ENCODE measurements at places on chromosomes 5 and 9. TPM values are rescaled to one million over a fixed set of nuclear protein-coding genes. Genes with fewer than 3 reads are reported as not detected.

GRCh38 chr5:152556784-152557183 lies 151.7 kb upstream of the NMUR2 start:
- DNase-seq: peak; percentile 0
- H3K27ac ChIP-seq: no peak overlapping the region
- H3K4me3 ChIP-seq: no peak overlapping the region
- no peaks in the 10 kb centered on the region for H3K27me3 ChIP-seq

GRCh38 chr9:135034106-135034505 lies 53.4 kb upstream of the OLFM1 start:
- no peaks in the 10 kb centered on the region for H3K4me1 ChIP-seq
- H3K27ac ChIP-seq: no peak overlapping the region
- H3K36me3 ChIP-seq: no peaks in the 10 kb centered on the region
- no peak overlapping the region for H3K4me3 ChIP-seq
- no peak for DNase-seq
- peaks cover 10% of the 10 kb centered on the region for H3K27me3 ChIP-seq

DNA sequence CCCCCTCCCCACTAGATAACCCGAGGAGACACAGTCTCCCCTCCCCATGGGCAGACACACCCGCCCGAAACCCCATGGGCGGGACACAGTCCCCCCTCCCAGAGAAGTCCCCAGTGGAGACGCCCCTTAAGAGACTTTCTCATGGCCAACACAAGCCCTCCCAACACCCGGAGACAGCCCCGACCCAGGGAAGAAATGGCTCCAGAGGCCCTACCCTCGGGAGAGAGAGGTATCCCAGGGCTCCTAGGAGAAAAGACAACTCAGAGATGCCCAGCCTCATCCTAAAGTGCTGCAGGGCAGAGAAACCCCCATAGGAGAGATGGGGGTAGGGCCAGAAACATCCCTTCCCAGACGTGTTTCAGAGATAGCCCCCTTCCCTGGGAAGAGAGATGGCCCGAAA lies 27.4 kb downstream of the PCDH1 start:
- peak; percentile 23 for DNase-seq
- peaks cover 28% of the 10 kb centered on the region for H3K4me1 ChIP-seq
- H3K4me3 ChIP-seq: no peak overlapping the region

GRCh38 chr9:21002040-21002439 lies 29.4 kb downstream of the HACD4 start:
- H3K27ac ChIP-seq: no peak overlapping the region
- no peaks in the 10 kb centered on the region for H3K36me3 ChIP-seq
- no peaks in the 10 kb centered on the region for H3K4me1 ChIP-seq
- no peak for DNase-seq
- H3K27me3 ChIP-seq: no peaks in the 10 kb centered on the region

- H3K36me3 ChIP-seq: no peaks in the 10 kb centered on the region
- H3K27ac ChIP-seq: no peak overlapping the region
- no peak for DNase-seq
- no peak overlapping the region for H3K4me3 ChIP-seq
- no peaks in the 10 kb centered on the region for H3K27me3 ChIP-seq
These were observed 285.0 kb downstream of the ZSWIM6 start for GRCh38 chr5:61617039-61617438.

DNA sequence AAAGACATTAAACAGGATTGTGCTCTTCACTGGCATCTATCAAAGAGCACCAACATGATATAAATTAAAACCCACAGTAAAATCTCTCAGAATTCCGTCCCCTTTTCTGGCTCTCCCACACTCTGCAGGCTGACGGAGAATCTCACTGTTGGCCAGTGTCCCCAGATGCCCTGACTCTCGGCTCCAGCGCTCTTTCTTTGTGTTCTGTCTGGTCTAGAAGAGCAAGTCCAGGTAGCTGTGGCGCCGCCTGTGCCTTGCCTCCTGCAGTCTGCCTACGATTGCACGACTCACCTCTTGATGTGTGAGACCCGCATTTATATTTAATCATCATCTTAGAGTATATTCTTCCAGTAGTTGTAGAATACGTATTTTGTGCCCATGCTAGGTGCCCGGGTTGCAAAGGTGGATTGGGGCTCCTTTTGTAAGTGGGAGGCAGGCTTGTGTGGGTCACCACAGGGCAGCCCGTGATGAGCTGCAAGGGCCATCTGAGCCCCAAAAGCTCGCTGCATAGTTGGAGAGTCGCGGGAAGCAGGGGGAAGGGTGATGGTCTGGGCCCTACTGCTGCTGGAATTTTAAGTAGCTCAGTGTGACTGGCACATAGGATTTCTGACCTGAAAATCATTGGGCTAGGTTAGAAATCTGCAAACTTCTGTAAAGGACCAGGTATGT lies 55.6 kb downstream of the EHMT1 start:
- DNase-seq: no peak
- H3K36me3 ChIP-seq: peaks cover 4% of the 10 kb centered on the region
- H3K27ac ChIP-seq: peak overlapping the region; percentile 20
- H3K4me1 ChIP-seq: peaks cover 30% of the 10 kb centered on the region

DNA sequence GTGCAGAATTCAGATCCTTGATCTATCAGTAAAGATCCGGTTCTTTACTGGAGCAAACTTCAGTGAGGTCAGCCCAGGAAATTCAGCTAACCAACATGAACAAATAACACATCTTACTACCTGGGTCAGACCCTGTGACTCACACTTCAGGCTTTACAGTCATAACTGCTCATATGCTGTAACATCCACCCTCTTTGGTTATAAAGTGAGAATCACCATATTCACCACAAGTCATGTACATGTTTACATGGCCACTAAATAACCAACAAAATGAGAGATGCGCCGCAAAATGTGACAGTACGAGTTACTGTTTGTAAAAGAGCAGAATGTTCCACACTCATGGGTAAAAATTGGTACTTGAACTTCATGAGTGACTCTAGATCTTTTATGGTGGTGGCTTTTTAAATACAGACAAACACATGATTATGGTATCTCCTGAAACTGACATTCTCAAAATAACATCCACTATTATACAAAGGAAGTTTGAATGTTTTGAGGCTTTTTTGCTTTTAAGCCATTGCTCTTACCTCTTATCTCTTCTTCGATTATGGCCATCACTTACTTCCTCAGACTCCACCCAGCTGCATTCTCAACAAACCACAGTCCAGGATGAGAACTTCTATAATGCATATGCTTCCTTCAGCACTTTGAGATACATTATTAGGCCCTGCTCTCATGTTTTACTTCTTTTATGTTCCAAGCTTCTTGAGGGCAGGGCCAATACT lies 516.6 kb downstream of the RAB3C start:
- peaks cover 5% of the 10 kb centered on the region for H3K4me1 ChIP-seq
- H3K4me3 ChIP-seq: no peak overlapping the region
- H3K27me3 ChIP-seq: no peaks in the 10 kb centered on the region
- DNase-seq: no peak

- no peaks in the 10 kb centered on the region for H3K4me1 ChIP-seq
- no peaks in the 10 kb centered on the region for H3K27me3 ChIP-seq
- DNase-seq: no peak
- no peak overlapping the region for H3K27ac ChIP-seq
- no peaks in the 10 kb centered on the region for H3K36me3 ChIP-seq
These were observed 284.5 kb downstream of the SPATA31D1 start for GRCh38 chr9:82273121-82273520.

NUTM2F gene
- not detected for total RNA-seq

ENTPD8 gene
- 0.18 TPM for total RNA-seq

SGCD gene
- 86.6 TPM for total RNA-seq

LHX6 gene
- total RNA-seq: 3.7 TPM

DND1 gene
- total RNA-seq: 0.31 TPM

LCN2 gene
- 0.09 TPM for total RNA-seq
